Esophagus mucosa (tissue), 1 donor: ENCODE measurements at places on chromosomes 3 and 15. TPM values are rescaled to one million over a fixed set of nuclear protein-coding genes. Genes with fewer than 3 reads are reported as not detected.

ZPLD1 gene
- not detected for total RNA-seq

SPSB4 gene
- total RNA-seq: not detected

CNTN3 gene
- 0.04 TPM for total RNA-seq

SI gene
- not detected for total RNA-seq

ISLR gene
- total RNA-seq: 2.2 TPM
